ENCODE measurements at places on chromosomes 6 and 20.

DNA sequence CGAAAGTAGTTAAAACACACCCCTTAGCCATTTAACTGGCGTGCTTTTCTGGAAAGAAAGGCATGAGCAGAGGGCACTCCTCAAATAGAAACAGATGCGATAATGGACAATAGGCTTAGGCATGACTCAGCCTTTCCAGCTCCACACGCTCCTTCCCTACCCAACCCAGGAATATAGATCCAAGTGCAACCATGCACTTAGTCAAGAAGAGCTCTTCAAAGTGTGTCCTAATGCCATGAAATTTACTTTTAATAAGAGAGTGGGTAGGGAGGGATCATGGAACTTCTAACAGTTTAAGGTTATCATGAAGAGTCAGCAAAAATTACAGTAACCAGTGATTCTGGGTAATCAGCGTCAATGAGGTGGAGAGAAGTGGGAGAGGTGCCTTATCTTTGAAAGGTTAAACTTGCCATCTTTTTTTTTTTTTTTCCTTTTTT lies 2.4 kb upstream of the EFHC1 start:
- peak; percentile 84 for DNase-seq

- DNase-seq, result peak; percentile 56
Observed at GRCh38 chr6:88983532-88983931, 20.1 kb upstream of the RNGTT start.

DNA sequence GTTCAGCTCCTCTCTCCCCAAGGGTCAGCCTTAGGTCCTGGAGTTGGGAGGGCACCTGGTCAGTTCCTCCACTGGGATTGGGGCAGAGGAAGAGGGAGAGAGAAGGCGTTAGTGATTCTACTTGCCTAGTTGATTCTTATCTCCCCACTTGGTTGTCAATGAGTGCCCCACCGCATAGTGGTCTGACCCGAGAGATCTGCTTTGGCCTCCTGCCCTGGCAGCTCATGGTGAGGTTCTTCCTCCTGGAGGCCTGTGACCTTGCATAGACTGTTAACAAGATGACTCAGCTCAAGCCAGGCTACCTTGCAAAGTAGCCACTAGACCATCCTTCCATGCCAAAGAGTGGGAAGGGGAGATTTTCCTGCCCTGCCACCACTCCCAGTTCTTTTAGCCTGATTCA lies 160.6 kb downstream of the TMEM200A start:
- DNase-seq, result no peak

GRCh38 chr6:90040931-90041330 lies 146.7 kb downstream of the GJA10 start:
- DNase-seq, result no peak

- peak; percentile 30 for DNase-seq
Observed at GRCh38 chr20:32354592-32355416, 3.3 kb upstream of the ASXL1 start.

DNA sequence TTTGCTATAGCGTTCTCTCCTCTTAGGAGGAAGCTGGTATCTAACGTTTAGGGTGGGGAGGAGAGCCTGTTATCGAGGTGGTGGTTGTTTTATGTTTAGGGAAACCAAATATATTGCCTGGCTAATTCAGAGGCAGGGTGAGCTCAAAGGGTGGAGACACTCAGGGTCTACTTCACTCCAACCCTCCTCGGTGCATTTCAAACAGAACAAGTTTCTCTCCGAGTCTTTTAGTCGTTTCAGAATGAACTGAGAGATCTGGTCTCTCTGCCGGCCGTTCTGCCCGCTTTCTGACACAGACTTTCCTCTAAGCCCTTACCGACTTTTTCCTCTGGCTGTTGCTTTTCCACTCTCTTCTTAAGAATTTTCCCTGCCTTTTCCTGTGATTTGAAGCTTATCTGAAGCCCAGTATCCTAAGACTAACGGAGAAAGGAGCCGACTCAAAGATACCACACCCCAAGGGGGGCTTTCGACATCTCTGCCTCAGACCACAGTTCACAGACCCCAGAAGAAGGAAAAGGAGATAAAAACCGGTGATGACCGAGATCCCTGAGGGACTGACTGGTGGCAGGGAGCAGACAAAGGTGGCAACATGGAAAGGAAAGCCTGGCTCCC lies 865 bp downstream of the STK38 start:
- DNase-seq, result peak; percentile 58

GRCh38 chr6:148547110-148547509 lies 199.7 kb upstream of the UST start:
- no peak for DNase-seq

DNA sequence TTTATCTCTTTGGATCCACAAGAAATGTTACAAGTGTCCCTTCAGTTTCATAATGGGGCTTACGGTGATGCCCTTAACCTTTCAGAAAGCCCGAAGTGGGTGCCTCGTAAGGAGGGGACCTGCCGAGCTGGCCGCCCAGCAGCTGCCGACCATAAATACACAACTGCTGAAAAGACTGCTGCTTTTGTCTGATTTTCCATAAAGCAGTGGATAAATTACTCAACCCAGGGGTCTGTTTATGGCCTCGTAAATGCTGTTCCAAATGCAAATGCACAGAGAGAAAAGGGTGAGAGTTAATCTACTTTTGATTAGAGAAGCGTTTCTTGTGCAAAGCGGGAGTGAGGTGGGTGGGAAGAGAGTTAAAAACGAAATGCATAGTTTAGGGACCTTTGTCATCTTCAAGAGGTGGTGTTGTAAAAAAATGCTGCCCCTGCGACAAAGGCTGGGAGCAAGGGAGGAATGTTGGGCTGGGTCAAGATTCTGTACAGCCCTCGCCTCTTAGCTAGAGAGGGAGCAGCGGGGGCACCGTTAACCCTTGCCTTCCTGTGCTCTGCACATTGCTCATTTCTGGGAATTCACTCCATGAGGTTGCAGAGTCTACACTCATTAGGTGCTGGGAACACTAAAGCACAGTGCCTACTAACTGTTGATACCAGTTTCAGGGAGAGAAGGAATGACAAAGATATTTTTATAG lies 112.0 kb upstream of the MTHFD1L start:
- no peak for DNase-seq

DNA sequence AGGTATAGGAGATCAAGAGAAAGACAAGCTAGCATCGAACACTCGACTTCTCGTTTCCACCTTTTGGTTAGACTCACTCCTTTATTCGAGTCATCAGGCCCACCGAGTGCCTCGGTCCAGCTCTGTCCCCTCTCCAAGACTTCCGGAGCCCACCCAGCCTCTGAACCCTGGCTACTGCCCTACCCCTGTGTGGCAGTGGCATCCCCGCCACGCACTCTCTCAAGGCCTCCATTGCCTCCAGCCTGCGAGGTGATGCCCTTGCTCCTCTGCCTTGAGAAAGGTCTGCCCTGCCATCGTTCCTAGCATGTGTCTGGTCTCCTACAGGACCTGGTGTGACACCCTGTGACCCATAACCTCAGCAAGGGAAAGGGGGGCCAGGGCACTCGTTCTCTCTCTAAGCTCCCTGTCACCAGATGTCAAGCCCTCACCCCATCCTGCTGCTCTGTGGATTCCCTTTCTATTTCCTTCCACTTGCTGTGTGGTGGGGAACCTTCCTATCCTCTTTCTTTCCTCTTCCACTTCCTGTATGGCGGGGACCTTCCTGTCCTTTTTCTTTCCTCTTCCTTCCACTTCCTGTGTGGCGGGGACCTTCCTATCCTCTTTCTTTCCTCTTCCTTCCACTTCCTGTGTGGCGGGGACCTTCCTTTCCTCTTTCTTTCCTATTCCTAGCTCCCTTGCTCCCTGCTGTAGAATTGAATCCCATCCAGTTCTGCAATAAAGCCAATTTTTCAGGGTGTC lies 44.7 kb upstream of the QKI start:
- DNase-seq, result peak; percentile 12

DNA sequence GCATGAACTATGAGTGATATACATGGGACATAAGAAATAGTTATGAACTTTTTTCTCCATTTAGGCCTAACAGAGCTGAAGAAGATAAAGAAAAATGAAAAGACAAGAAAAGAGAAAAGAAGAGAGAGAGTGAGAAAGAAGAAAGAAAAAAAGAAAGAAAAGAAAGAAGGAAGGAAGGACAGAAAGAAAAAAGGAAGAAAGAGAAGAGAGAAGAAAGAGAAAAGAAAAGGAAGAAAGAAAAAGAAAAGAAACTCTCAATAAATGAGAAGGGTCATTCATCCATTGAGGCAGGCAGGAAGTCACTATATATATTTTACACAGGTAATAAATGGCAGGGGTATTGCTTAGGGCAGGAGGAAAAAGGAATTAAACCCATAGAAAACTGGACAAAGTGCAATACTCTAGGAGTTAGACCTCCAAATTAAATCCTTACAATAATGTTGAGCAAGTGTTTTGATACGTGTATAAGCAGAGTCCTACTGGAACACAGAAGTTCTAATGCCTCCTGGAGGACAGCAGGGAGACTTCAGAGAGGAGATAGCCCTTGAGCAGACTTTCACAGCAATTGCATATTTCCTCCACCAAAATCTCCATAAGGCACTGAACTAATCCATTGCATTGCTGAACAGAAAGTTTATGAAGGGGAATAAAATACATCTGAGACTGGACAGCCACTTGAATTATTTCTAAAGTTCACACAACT lies 86.4 kb upstream of the TENT5A start:
- no peak for DNase-seq

- DNase-seq, result no peak
Observed at GRCh38 chr20:41854765-41855164, 236.6 kb upstream of the CHD6 start.

DNA sequence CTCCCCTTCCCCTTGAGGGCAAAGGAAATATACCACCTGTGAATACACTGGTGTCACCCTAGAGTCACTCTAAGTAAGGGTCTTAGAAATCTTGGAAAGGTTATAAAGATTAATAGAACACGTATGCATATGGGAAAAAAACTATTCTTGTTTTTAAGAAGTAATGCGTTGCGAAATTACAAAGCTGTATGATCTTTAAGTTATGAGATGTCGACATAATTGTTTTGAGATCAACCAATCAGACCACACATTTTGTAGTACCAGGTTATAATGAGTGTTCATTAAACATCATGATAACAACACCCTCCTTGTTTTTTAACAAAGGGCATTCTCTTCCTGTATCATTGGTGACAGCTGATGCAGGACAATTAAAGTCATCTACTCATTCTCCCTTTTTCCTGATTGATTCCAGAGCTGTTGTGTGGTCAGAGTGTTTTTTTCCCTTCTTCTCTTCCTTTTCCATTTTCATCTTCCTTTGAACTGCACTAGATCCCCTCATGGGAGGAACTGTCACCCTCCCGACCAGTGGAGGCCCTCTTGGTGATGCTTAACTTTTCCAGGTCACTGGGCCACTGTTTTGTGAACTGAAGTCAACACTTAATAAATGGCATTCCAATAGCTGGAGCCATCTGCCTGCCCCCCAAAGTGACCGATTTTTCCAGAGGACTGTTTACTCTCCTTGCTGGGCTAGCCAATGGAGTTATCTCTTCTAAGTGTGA lies 37.0 kb downstream of the PRDM1 start:
- no peak for DNase-seq

- no peak for DNase-seq
Observed at GRCh38 chr6:99014061-99014460, 66.3 kb upstream of the FBXL4 start.

GRCh38 chr6:111938710-111939109 lies 65.5 kb upstream of the FYN start:
- DNase-seq, result no peak

- DNase-seq, result no peak
Observed at GRCh38 chr20:45109634-45110033, 5.3 kb downstream of the WFDC5 start.

DNA sequence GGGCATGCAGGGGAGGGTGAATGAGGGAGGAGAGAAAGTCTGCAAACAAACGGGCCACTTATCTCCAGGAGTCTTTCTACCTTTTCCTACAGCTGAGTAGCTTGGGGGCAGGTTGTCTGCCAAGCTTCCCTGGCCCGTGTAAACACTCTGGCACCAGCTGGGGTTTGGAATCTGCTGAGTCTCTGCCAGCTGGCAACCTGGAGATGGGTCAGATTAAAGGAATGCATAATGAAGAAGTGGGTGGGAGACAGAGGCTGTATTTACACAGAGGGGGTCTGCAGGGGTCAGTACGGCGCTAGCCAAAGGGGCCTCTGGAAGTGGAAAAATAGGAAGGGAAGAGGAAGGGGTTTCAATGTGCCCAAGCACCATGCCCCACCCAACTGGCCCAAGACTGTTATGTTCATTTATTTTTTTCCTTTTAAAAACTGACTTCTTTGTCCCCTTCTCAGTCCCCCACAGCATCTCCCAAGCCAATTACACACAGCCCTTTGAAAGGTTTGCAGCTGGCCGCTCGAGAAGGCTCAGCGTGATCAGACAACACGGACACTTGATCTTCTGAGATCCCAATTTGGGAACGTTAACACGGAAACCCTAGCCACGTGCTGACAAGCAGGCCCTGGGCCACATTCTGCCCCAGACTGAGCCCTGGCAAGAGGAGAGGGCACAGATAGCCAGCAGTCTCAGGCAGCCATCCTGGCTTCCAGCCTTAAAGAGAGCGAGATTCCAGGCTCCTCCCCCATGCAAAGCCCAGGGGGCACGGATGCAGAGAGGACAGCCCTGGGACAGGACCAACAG lies 25.2 kb downstream of the TRAM2 start:
- DNase-seq, result peak; percentile 88

- DNase-seq, result no peak
Observed at GRCh38 chr6:70886071-70886470, 70.8 kb downstream of the B3GAT2 start.

- DNase-seq, result no peak
Observed at GRCh38 chr20:63448031-63448430, 24.4 kb downstream of the KCNQ2 start.

DNA sequence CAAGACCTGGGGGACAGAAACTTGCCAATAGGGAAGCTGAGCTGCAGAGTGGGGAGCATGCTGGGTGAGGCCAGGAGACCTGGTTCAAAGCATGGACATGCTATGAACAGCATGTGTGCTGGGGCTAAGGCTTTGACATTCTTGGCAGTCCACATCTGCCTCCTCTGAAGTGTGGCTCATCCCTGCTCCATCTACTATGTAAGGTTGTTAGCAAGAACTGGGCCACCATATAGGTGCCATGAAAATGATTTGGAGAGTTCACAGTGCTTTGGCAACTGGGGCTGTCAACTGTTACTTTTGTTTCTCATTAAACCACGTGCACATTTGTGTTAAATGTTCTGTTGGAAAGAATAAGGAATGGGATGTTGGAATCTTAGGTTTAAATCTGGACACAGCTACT lies 311.1 kb downstream of the CDC5L start:
- DNase-seq, result no peak

DNA sequence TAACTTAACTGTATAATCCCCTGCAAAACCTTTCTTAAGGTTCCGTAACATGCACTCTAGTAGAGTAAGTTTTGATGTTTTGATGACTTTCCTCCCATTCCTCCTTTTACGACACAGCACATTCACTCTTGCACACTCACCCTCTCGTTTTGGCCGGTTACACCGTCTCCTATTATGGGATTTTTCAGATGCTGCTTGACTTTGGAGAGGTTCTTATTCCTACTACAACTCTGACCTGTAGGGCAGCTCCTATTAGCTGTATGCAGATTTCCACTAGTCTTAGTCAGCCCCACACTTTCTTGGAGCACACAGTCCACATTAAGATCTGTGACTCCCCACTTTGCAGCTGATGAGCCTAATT lies 223.7 kb upstream of the SYNCRIP start:
- no peak for DNase-seq

DNA sequence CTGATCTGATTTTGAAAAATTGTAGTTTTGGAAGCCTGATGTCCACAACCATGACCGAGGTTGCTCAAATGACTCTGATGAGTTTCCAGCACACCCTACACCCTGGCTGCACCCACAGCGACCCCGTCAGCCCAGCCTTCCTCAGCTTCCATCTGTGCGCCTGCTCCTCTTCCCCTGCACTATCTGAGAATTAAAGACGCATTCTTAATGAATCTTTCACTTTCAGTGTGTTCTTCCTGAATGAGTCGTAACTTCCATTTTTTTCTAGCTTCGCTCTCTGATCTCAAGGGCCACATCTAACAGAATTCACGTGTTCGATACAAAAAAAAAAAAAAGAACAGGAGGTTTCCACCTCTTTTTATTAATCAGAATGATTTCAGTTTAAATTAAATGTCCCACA lies 21.3 kb upstream of the RREB1 start:
- DNase-seq, result peak; percentile 32
